ENCODE measurements at places on chromosomes 5 and 9. TPM values are rescaled to one million over a fixed set of nuclear protein-coding genes. Genes with fewer than 3 reads are reported as not detected.

GRCh38 chr9:136910901-136911245 is 24.6 kb downstream of the TRAF2 start:
- no peak for DNase-seq

DNA sequence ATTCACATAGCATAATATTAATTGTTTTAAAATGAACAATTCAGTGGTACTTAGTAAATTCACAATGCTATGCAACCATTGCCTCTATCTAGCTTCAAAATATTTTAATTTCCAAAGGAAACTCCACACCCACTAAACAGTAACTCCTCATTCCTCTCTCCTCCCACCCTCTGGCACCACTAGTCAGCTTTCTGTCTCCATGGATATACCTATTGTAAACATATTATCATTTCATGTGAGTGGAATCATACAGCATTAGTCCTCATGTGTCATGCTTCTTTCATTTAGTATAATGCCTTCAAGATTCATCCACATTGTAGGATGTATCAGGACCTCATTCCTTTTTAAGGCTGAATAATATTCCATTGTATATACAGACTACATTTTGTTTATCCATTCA is 48.6 kb downstream of the PHF2 start:
- DNase-seq, result no peak

Gene FYB1
- 0.56 TPM for total RNA-seq

Gene TMEM232
- total RNA-seq, result 2.0 TPM

- no peak for DNase-seq
These were observed 8.0 kb downstream of the PLIN2 start for GRCh38 chr9:19119246-19119645.

DNA sequence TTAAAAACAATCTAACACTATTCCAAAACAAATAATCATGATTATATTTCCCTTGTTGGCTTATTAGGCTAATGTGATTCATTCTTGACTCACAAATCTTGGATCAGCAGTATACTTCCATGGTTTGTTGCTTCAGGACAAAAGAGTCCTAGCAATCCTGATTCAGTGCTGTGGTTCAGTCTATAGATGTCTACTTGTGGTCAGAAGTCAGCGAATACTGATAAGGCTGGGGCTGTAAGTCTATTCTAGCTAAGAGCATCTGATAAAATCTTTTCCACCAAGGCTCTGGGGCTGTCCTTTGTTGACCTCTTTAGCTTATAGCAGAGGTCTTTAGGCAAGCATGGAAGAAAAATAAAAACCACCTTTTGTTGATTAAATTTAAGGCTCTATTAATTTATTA is 4.4 kb upstream of the SMIM3 start:
- DNase-seq, result no peak

GRCh38 chr5:181044662-181045305 is 4.7 kb downstream of the BTNL9 start:
- DNase-seq, result no peak

Gene SPAAR
- not detected for total RNA-seq

DNA sequence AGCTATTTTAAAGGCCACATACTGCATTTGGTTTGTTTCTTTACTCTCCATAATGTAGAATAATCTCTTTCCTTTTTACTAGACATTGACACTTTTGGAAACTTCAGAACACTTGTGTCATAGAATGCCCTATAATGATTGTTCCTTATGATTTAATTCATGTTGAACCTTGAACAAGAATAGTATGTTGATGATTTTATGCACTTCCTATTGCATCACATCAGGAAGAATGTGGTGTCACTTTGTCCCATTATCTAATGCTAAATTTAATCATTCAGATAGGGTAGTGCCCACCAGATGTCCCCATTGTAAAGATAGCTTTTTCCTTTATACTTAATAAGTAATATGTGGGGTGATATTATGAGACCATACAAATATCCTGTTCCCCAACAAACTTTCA is 19.4 kb upstream of the DEPDC1B start:
- DNase-seq, result no peak

DNA sequence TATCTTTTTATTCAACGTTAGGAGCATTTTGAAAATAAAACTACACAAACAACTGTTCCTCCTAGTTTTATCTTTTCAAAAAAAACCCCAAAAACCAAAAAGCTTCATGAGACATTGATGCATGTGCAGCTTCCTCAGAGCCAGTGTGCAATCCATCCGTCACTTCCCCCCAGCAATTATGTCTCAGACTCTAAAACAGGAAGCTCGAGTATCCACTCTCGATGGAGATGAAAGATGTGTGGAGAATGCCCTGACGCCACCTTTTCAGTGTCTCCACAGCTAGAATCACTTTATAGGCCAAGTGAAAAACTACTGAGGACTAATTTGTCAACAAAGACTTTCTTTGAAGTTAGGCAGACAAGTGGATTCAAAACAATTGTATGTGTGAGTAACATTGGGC is 408.9 kb upstream of the SMARCA2 start:
- no peak for DNase-seq

DNA sequence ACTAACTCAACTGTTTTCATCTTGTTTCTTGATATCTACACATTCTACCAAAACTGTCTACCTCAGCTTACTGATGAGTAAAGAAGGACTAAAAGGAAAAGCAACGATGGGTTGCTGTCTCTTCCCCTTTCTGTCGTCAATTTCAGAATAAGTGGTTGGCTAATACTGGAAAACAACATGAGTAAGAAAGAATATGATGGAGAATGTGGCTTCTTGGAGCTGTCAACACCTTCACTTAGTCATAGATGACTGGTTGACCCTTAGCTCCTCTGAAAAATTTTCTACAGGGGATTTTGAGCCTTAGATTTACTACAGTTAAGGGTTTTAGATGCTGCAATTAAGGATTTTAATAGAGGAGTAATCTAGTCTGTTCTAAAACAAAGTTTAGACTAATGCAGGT is 797.9 kb downstream of the TLE4 start:
- no peak for DNase-seq

Gene OR1J2
- not detected for total RNA-seq

DNA sequence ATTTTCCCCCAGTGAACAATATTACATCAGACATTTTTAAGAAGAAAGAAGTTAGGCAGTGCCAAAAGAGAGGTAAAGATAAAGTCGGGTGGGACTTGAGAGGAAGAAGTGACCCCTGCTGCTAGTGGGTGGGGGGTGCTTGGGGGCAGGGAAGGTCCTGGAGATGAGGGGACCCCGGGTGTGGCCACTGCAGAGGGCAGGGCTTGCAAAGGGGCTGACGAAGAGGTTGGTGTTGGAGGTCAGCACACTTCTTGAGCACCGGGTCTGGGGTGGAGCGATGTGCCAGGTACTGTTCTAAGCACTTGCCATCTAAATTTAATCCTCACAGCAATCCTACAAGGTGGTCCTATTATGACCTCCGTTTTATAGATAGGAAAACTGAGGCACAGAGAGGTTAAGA is 62.0 kb downstream of the AMBP start:
- DNase-seq, result no peak

Gene RABGAP1
- 26.6 TPM for total RNA-seq

Gene CDHR2
- total RNA-seq, result 0.21 TPM

GRCh38 chr5:146718609-146719008 is 159.9 kb downstream of the PPP2R2B start:
- no peak for DNase-seq

GRCh38 chr5:110718311-110718710 is 8.2 kb downstream of the TMEM232 start:
- no peak for DNase-seq

GRCh38 chr9:133506653-133507038 is 18.1 kb downstream of the MYMK start:
- DNase-seq, result no peak

- DNase-seq, result no peak
These were observed 313.3 kb downstream of the EBF1 start for GRCh38 chr5:158786390-158786789.

Gene CCDC192
- total RNA-seq, result not detected

- DNase-seq, result no peak
These were observed 248.8 kb downstream of the MCTP1 start for GRCh38 chr5:95035891-95036685.

GRCh38 chr9:8261737-8262136 is 462.2 kb upstream of the DMAC1 start:
- DNase-seq, result no peak
